ENCODE measurements at places on chromosomes 12 and 14.

DNA sequence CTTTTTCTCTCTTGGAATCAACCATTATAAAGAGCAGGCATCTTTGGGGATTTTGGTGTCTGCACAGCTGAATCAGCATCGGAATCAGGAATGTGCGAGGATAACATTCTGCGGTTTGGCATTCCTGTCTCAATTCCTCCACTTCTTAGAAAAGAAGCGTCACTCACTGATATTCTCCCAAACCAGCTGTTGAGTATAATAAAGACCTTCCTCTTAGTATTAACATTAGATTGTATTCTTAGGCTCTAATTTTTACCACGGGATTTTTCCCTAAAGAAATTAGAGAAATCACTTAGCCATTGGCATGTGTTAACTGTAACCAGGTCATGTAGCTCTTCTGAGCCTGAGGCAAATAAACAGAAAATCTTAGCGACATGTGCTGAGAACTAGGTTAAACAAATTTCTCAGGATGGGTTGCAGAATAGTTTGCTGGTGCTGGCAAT is 128.7 kb downstream of the TMX1 start:
- no peak for DNase-seq

- no peak for DNase-seq
Measured at GRCh38 chr12:120276734-120277133, 11.2 kb upstream of the PXN start.

DNA sequence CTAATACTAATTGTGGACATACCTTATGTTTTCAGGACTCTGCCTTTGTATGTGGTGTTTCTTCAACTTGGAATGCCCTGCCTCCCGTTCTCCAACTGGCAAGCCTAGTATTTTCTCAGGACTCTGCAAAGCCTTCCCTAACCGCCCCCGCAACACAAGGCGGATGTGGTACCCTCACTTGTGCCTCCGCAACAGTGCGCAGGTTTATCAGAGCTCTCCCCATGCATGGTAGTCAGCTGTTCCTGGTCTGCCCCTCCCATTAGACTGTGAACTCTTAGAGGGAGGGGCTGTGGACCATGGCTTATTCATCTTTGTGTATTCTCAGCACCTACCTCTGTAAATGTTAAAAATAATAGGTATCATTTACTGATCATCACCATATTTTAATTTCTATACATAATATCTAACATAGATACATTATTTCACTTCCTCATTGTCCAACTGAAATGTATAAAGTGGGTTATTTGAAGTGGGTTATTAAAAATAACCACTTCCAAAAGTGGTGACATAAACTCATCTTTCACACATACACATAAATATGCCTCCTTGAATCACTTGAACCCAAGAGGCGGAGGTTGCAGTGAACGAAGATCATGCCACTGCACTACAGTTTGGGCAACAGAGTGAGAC is 9.0 kb downstream of the LPAR5 start:
- no peak for DNase-seq

DNA sequence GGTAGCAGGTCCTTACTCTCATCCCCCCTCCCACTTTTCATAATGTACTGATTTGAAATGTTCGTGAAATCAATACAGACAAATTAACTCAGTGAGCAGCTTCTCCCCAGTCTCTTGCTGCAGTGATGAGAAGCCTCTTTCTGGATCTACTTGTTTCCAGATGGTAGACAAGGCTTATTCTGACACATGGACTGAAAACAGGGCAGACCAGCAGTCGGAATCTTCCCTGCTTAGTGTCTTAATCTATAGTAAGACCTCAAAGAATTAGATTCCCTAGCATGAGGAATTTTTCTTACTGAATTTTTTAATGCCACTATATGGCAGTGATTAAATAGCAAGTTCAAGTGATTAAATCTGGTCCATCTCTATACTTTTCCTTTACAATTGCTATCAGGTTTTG is 120.1 kb downstream of the RGS6 start:
- no peak for DNase-seq

GRCh38 chr12:26471560-26471959 is 276.2 kb downstream of the SSPN start:
- DNase-seq = no peak

GRCh38 chr12:115944837-115945490 is 332.5 kb downstream of the MED13L start:
- no peak for DNase-seq

GRCh38 chr14:73252491-73253322 is 15.4 kb downstream of the PAPLN start:
- DNase-seq = no peak

DNA sequence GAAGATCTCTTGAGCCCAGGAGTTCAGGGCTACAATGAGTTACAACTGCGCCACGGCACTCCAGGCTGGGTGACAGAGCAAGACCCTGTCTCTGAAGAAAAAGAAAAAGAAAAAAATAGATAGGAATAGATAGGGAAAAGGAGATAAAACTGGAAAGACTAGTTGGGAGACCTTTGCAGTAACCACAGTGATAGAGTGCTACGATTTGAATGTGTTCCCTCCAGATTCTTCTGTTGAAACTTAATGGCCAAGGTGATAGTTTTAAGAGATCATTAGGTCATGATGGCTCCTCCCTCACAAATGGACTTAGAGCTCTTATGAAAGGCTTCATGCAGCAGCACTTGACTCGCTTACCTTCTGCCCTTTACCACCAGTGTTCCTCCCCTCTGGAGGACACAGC is 13.5 kb upstream of the ATF1 start:
- no peak for DNase-seq

- peak; percentile 71 for DNase-seq
Measured at GRCh38 chr14:100065942-100066574, 836 bp downstream of the EVL start.

DNA sequence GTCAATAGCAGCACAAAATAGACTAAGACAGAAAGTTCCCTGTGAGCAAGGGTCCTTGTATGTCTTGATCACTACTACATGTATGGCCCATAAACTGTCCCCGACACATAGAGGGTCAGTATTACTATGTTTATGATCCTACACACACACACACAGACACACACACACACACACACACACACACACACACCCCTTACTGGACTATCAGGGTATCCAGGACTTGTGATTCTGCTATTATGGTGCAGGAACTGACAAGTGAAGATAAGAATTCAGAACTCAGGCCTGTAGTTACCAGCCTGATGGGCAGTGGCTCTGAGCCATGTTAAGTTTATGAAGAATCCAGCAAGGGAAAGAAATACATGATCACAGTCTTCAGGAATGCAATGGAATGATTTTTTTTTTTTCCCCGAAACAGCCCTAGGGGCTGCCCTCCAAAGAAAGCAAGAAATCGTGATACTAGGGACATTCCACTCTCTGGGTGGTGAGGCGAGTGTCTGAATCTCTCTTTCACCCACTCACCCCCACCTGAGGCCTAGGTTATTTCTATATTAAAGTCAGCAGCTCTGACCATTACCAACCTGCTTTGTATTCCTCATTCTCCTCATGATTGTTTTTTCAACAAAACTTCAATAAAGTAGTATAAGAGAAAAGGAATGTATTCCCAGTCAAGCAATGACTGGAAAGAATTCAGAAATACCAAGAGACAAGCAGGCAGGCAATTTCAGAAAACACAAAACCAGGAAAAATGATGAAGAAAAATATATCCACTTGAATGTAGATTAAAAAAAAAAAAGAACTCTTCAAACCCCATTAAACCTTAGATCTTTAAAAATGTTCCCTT is 105.8 kb downstream of the AVPR1A start:
- no peak for DNase-seq

DNA sequence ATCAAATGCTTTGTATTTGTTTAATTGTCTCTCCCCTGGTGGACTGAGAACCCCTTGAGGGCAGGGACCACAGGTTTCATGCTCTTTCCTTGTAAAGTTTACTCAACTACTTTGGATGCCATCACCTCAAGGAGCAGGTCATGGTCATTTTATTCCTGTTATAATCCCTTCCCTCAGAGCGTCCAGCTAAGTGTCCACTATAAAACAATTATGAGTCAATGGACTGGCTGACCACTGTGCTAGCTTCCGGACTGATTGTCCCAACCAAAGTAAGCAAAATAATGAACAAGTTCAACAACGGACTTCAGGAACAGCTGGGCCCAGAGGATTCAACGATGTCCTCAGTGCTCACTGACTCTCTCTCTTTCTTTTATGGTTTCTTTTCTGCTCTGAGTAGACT is 18.2 kb downstream of the AK7 start:
- DNase-seq = no peak

DNA sequence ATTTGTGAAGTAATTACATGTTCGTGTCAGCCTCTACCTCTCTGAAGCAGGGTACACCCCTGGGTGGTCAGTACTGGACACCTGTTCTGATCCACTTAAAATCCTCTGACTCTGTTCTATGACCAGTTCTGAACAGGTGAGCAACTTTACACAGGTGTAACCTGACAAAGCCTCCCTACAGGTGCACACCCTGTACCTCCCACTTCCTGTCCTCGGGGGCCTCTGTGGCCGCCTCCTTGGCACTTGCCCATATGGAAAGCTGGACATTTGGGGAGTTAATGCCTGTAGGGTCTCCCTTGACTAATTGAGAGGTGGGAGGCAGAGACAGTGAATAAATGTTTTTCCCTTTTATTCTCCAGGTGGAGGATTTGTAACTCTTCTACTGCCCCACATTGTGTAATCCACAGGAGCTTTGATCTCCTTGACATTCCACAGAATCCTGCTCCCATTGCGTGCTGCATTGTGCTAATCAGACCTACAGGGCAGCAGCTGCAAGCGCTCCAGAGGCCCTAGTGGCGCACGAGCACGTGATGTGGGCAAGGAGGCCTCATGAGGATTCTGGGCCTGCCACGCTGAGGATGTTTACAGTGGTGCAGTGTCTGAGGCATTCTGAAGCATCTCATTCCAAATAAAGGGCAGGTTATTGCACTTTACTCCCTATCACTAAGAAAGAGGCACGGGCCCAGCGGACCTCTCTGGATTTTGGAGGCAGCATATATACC is 45.8 kb upstream of the BATF start:
- DNase-seq = no peak

- DNase-seq = no peak
Measured at GRCh38 chr12:122310626-122311333, 44.5 kb upstream of the VPS33A start.

DNA sequence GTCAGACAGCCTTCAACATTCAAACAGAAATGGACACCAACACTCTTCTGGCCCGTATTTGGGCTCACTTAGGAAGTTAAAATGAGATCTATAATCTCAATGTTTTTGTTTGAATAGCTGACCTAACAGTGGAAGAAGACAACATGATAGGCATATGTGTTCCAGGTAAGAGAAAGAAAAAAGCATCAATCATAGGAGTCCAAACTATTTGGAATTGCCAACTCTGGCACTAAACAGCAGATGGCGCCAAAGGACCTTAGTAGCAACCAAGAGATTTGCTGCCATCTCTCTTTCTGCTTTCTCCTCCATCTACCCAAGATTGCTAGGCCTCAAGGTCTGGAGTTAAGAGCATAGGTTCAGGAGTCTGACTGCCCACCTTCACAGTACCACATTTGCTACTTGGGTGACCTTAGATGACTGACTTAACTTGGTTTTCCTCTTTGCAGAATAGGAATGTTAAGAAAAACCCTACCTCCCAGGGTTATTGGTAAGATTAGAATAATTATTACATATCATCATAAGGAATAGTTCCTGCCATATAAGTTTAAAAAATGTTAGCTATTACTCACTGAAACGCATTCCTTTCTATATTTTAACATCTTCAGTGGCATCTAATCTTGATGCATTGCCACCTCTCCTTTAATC is 30.2 kb downstream of the PEX5 start:
- peak; percentile 64 for DNase-seq

DNA sequence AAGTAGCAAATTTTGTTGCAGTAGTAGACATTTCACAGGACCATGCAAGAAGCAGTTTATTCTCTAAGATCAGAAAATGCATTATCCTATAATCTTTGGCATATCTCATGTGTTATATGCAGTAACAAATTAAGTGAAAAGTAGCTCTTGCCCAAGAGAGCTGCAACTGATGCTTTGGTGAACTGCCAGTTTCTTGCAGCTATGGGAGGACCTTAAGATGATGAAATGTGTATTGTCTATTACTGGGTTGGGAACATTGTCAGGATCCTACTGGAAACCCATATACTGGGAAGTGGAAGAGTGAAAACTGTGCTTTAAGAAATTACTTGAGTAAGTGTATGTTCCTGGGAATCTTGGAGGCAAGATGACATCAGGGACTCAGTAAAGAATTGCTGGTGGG is 238.8 kb downstream of the DACT1 start:
- DNase-seq = no peak

- DNase-seq = no peak
Measured at GRCh38 chr12:77615332-77615731, 215.4 kb upstream of the NAV3 start.

DNA sequence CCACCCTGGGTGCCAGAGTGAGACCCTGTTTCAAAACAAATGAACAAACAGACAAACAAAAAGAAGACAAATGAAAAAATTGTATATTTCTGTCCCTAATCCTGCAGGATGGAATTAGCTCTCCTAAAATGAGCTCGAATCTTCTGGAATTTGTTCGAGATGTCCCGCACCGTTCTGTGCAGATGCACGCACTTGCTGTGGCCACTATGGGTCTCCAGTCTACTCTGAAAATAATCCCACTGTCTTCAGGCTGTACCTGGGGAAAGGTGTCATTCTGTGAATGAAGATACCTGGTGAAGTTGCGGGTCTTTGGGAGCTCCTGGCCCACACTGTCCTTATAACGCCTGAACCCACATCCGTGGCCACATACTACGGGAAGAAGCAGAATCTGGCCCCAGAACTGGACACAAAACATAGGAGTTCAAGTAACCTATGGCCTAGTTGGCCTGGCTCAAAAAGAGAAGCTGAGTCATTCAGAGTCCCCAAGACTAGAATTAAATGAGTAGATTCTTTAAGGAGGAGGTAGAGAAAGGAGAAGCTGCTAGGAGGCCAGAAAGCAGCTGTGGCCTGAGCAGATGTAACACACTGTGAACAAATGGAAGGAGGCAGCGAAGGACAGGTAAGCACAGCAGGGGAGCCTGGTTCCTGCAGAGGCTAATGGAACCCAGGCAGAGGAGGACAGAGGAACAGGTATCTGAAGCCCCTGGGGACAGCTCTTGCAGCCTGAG is 108.6 kb downstream of the FOXN3 start:
- no peak for DNase-seq

DNA sequence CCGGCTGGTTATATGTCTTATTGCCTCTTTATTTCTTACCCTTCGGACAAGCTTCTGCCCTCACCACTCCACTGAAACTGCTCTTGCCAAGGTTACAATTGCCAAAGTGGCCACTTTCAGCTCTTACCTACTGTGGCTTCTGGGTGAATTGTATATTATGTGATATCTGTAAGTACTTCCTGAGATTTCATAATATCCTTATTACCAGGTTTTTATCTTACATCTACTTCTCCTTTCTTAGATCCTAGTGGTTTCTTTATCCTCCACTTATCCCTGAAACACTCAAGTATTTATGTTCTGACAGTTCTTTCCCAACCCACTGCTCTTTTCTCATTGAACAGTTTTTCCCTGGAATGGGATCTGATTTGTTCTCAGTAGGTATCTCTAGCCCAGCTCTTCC is 10.5 kb downstream of the CELA1 start:
- DNase-seq = no peak

GRCh38 chr12:53078425-53079225 is 565 bp downstream of the SPRYD3 start:
- no peak for DNase-seq

GRCh38 chr14:52527052-52527451 is 25.3 kb downstream of the TXNDC16 start:
- no peak for DNase-seq
